HS-27A (cell line): ENCODE measurements at places on chromosomes 11 and 22.

- no peak for DNase-seq
These were observed 295.6 kb downstream of the NELL1 start for GRCh38 chr11:20964985-20965384.

DNA sequence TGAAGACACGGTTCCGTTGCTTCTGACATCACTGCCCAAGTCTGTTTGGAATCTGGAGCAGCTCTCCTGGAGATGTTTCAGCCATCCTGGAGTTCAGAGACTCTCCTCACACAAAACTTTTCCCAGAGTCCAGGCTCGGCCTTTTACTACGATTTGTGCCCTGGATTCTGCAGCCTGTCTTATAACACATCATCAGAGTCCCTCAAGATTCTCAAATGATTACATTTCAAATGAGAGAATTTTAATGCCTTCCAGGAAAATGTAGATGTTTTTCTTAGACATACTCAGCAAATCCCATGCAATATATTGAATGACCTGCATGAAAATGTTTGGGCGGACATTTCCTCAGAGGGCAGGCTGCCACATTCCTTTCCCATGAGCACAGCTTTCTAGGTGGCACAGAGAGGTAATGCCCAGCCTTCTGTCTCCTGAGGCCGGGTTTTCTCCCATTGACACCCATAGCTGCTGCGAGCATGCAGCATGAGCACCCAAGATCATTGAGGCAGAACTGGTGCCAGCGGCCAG lies 129.1 kb downstream of the SNX19 start:
- DNase-seq, result no peak

- no peak for DNase-seq
These were observed 27.1 kb upstream of the SLC22A12 start for GRCh38 chr11:64563966-64564365.

GRCh38 chr22:17281440-17281841 lies 62.2 kb upstream of the ADA2 start:
- no peak for DNase-seq

DNA sequence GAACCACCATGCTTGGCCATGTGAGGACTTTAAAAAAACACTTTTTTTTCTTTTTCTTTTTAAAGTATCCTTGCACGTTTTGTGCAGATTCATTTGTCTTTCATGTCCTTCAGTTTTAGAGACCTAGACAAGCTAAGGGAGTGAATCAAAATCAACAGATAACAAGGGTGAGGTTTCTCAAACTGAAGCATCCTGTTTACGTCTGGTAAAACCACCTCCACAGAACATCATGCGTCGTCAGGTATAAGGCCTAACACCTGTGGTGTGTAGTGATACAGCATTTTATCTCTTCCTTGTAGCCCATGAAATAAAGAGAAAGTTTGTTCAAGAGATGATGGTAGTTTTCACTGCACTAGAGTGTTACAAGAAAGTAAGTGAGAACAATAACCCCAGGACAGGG lies 26.3 kb upstream of the CSF2RB start:
- no peak for DNase-seq

- no peak for DNase-seq
These were observed at the start of gene SORL1 for GRCh38 chr11:121451986-121452608. TSS of gene SORL1 (plus strand) at chr11:121452314. CDS start at chr11:121452332, 18 bp downstream.

- DNase-seq, result peak; percentile 62
These were observed at the start of the genes ILK and RRP8 for GRCh38 chr11:6603287-6604080. TSS of gene ILK (plus strand) at chr11:6603774. CDS start at chr11:6604272, 498 bp downstream. TSS of gene RRP8 (minus strand) at chr11:6603616. CDS start at chr11:6603502, 114 bp downstream.

DNA sequence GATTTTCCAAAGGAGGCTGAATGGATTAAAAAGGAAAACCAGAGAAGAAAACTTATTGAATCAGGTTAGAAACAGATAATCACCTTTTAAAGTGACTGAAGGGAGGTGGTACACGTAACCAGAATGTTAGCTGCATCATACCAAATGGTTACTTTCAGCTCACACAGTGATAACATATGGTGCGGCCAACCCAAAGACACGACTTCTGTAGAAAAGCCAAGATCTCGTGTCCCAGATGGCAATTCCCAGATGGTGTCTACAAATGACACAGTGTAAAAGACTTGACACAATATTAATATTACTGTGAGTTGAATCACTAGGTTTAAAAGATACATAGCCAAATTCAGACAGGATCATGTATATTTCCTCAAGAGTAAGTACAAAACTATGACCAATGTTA lies 5.2 kb downstream of the PPP2R1B start:
- no peak for DNase-seq

GRCh38 chr11:69295995-69296889 lies 2.3 kb downstream of the MYEOV start:
- no peak for DNase-seq

DNA sequence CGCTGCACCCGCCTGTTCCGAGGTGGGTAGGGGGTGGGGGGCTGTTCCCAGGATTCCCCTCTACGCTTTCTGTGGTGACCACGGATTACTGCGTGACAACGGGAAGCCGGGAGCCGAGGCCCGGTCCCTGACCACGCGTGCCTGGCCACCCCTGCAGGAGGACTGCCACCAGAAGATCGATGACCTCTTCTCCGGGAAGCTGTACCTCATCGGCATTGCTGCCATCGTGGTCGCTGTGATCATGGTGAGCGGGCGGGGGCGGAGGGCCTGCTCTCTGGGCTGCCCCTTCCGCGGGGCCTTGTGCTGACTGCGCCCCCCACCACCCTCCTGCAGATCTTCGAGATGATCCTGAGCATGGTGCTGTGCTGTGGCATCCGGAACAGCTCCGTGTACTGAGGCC lies 4.1 kb upstream of the TSSC4 start:
- DNase-seq, result no peak

DNA sequence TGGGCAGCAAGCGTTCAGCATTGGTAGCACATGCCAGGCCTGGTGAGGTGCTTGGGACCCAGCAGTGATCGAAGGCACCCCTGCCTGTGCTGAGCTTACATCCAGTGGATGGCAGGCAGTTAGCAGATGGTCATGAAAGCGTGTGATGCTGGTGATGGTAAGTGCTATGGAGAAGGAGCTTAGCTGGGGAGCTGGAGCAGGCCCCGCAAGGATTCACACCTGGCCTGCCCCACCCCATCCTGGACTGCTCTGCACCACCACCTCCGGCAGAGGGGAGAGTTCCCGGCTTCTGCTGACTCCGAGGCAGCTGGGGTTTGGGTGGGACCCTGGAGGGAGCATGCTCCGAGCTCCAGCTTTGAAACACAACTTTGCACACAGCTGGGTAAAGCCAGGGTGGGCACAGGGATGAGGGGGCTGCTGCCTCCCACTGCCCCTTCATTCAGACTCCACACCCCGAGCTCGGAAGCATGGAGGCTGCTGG lies 16.2 kb downstream of the MPPED1 start:
- no peak for DNase-seq
